Lower leg skin (tissue), 4 donors: ENCODE measurements at places on chromosomes 12 and 14. TPM values are rescaled to one million over a fixed set of nuclear protein-coding genes. Genes with fewer than 3 reads are reported as not detected.
A peak's percentile ranks its signal among the peaks of the same experiment; 100 is the strongest.

Gene TGFB3
- 4.0 TPM for total RNA-seq

Gene USP44
- total RNA-seq = 1.6 TPM

Gene BDKRB2
- 8.3 TPM for total RNA-seq

Gene STAB2
- total RNA-seq = not detected

Gene PGF
- 9.8 TPM for total RNA-seq

Gene KRT86
- total RNA-seq = not detected

Gene LRRC10
- total RNA-seq = not detected

Gene GZMB
- total RNA-seq = not detected

Gene CORO1C
- 124 TPM for total RNA-seq

Gene VRTN
- total RNA-seq = not detected

DNA sequence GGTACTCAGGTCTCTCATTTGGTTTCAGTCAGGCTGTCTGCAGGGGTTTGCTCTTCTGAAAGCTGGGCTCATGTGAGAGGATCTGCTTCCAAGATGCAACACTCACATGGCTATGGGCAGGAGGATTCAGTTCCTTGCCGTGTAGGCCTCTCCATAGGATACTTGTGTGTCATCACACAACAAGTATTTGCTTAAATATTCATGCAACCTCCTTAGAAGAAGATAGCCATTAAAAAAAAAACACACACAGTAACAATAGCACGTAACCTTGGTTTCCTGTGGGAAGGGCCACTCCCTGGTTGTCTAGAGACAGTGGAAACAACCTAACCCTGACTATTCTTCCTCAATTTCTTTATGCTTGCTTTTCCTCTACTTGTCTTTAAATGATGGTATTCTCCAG, 31.8 kb upstream of the CLEC4E start:
- no peak for DNase-seq

- DNase-seq = no peak
Observed at GRCh38 chr14:65359503-65359902, 53.0 kb upstream of the FUT8 start.

DNA sequence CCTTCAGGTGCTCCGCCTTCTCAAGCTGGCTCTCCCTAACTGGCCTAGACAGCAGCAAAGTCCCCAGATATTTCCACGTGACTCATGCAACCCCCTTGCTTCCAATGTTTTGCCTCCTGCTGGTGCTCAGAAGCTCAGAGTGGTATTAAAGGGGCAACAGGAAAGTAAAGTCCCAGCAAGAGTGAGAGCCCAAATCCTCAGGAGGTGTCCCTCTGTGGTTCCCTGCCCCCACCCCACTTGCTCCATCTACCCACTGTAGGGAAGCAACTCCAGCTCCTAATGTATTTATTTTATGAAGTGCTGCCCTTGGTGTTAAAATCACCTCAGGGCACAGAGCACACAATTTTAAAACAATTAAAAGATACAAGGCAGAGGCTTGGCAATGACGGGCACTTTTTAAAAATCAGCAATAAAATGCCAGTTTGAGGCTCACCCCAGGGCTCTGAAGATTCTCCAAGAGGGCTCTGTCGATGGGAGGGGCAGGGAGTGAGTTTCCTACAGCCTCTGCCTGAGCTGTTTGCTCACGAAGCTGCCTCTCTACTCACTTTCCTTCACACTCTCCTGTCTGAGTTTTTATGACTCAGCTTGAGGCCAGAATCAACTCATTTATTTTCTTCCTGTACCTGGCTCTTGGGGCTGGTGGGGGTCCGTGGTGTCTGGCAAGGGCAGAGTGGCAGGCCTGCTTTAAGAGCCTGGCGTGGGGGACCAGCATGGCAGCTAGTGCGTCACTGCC, 81.9 kb upstream of the MAX start:
- no peak for DNase-seq

DNA sequence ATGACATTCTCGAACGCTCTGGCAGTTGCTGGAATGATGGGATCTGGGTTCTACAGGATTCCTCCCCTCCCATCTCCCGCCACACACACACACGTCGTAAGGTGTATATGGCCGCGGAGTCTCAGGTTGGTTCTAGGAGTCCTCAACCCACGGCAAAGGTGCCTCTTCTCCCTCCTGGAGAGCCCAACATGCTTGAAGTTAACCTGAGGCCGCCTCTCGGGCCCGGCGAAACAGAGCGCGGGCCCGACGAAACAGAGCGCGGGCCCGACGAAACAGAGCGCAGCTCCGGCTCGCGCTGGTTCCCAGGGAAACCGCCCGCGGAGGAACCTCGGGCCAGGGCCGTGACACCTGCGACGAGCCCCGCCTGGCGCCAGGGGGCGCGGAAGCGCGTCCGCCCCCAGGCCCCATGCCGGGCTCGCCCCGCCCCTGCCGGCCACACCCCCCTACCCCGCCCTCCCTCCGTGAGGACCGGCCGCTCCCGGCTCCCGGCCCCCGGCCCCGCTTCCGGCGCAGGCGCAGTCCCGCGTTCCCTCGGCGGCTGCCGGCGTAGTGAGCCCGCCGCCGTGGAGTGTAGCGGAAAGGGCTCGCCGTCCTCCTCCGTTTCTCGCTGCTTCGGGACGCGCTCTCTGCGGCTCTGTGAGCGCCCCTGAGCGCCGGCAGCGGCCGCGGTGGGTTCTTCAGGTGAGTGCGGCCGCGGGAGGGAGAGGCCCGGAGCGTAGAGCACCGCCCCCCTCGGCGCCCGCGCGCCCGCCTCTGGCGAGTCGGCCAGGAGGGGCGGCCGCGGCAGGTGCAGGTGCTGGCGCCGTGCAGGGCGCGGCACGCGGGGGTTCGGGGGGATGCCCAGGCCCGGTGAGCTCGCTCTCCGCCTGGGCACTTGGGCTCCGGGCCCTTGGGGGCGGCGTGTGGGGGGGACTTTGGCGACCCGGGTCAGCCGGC, at the start of gene RAB3IP:
Gene RAB3IP (plus strand): TSS at position 510 of the 936 bp plus-strand sequence. CDS start 16,549 bp downstream, outside the sequence.
- peak; percentile 96 for DNase-seq

GRCh38 chr12:57853864-57854556, 7.5 kb upstream of the CTDSP2 start:
- DNase-seq = no peak

- no peak for DNase-seq
Observed at GRCh38 chr12:95168746-95169145, 48.5 kb downstream of the FGD6 start.

- no peak for DNase-seq
Observed at GRCh38 chr12:67613040-67613439, 35.5 kb upstream of the DYRK2 start.

DNA sequence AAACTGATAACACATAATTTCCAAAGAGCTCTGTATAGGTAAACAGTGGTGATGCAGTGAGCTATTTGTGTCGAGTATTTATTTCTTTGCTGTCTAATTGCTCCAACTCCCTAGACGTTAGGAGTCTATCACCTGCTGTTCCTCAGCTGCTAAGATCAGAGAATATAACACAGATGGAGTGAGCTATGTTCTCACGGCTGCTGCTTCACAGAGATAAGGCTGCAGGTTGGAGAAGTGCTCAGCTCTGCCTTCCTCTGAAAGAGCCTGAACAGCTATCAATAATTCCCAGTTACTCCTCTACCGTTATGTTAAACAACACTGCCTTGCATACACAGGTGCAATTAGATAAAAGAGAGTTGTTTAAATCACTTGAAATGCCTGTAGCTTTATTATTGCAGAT, 103.2 kb upstream of the MDGA2 start:
- no peak for DNase-seq

- no peak for DNase-seq
Observed at GRCh38 chr14:65321370-65321875, 91.1 kb upstream of the FUT8 start.

DNA sequence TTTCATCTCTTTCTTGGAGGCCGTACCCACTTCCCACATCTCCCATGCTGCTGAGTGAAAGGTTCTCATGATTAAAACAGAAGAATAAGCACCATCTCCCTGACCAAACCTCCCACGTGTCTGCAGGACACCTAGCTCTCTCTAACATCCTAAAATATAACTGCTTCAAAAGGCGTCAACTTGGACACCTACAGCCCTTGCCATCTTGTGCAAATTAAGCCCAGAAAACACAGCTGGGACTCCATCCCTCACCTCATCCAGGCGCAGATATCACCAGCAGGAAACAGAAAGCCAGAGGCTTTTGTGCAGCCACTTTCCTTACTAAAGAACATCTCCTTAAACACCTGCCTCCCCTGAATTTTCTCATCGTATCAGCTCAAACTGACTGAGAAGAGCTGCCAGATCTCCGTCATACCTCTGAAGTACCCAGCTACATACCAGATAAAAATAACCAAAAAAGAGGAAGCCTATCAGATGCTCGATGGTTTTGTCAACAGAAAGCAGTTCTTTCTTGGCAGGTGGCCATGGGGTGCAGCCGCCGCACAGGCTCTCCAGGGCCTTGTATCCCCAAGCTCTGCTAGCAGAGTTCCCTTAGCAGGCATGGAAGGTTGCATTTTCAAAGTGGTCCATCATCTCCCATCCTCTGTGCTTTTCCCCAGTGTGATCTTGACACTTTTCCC, 28.8 kb downstream of the MAP3K9 start:
- peak; percentile 84 for DNase-seq

DNA sequence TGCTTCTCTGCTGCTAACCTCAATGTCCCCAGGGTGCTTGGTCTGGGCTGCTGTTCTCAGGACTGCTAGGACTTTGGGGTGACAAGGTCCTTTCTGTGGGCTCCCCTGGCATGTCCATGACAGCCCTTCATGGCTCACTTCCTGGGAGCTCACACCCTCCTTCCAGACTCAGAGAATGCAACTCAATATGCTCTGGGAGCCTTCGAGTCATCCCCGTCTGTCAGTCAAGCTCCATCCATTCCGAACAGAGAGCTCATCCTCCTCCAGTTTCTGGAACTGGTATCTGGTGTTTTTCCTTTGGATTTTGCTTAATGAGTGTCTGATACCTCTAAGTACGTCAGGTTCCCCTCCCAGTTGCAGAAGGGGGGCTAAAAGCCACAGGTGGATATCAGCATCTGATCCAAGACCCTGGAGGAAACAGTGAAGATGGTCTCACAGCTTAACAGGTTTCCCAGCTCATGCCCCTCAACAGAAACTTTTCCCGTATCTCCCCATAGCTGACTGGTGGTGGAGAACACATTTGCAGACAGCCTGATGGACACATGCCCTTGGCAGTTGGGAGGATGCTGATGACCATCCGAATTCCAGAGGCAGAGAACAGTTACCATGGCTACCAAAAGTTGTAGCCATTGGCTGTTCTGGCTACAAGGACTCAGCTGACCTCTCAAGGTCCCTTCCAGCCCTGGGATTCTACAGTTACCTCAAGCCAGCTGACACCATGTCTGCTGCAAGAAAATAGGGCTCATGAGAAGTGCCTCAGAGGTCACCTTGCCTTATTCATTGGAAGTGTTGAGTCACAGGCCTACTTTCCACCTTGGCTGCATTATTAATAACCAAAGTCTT, 9.5 kb upstream of the RAB35 start:
- DNase-seq = no peak

DNA sequence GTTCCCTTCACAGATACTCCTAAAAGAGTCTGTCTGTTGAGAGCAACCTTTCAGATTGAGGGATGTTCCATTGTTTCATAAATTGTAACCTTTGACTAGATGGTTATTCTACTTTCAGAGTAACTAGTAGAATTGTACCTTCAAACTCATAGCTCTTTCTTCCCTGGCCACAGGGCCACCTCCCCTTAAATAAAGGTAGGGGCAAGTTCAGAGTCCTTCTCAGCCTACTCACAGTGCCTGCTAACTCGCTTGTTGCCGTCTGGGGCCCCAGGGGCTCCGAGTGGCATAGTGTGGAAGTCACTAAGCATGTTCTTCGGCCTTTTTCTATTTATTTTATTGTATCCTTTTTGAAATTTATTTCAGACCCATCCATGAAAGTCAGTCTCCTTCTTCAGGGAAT, 250.4 kb downstream of the ALX1 start:
- DNase-seq = no peak

- no peak for DNase-seq
Observed at GRCh38 chr12:82383930-82384552, 25.7 kb downstream of the METTL25 start.

DNA sequence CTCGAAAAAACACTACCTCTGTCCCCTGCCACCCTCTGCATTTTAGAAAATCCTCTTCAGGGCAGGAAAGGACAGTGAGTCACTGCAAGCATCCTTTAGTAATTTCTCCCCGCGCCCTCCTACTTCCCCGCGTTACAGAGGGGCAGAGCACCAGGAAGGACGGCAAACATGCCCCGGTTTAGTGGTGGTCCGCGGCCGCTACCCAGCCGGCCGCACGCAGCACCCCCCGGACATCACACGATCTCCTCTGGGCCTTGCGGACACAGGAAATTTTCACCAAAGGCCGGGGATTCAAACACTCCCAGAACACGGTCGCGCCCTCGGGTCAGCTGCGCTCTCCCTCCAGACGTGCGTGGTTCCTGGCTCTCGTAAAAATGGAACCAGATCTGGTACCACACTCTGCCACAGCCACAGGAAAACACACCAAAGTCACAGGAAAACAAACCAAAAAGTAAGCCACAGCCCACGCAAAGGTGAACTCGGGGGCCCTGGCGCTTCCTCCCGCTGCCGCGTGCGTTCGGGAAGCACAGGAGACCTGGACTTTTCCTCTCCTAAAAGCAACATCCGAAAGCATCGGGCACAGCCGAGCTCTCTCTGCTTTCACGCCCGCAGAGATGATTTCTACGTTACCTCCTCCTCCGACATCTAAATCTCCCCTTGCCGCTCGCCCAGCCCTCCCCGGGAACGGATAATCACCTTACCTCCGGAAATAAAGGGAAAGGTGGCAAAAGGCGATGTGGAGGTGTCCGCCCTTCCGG, 839 bp downstream of the SLC38A1 start:
- no peak for DNase-seq

DNA sequence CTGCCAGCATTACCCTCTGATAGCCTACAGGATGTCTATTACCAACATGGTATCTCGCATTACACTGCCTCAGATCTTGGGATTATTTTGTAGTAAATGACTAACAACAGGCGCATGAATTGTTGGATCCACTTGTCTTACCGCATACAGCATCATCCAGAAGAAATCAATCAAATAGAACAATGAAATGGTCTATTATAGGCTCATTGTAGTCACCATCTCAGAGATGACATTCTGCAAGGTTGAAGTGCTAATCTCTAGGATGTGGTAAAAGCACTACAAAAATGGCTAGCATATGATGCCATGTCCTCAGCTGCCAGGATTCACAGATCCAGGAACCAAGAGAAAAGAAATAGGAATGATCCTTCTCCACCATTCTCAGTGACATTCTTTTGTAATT, 52.0 kb downstream of the WASHC3 start:
- no peak for DNase-seq

GRCh38 chr12:117142094-117142493, 42.9 kb upstream of the TESC start:
- DNase-seq = no peak

DNA sequence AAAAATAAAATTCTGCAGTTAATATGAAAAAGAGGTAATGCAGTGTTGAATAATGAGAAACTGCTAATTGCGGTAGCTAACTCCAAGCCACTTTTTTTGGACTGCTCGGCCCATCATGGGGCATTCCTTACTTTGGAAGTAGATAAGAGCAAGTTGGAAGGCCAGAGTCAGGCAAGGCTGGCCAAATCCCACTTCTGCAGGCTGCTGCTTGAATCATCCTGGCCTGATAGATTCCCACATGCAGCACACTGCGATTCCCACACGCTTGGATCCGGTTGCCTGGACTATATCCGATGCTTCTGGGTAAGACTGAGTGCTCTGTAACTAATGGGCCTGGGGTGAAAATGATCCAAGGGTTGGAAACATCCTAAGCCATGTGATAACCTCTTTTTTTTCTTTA, 10.6 kb downstream of the EIF2B2 start:
- no peak for DNase-seq

- DNase-seq = peak; percentile 78
Observed at GRCh38 chr12:56488041-56488955, at the start of gene GLS2. GLS2 (minus strand) TSS chr12:56488161; CDS start chr12:56488118, 43 bp downstream.
